Stimulated activated CD8-positive, alpha-beta memory T cell treated with anti-CD3 and anti-CD28 coated beads, Interleukin-2, amount 100 ng/mL, for 1 hour (primary cell): ENCODE measurements at places on chromosomes 5 and 9.

GRCh38 chr9:134217431-134218210, 53.3 kb upstream of the RNU6ATAC start:
- DNase-seq, result no peak

GRCh38 chr9:96651626-96652025, 3.5 kb downstream of the PRXL2C start:
- no peak for DNase-seq

DNA sequence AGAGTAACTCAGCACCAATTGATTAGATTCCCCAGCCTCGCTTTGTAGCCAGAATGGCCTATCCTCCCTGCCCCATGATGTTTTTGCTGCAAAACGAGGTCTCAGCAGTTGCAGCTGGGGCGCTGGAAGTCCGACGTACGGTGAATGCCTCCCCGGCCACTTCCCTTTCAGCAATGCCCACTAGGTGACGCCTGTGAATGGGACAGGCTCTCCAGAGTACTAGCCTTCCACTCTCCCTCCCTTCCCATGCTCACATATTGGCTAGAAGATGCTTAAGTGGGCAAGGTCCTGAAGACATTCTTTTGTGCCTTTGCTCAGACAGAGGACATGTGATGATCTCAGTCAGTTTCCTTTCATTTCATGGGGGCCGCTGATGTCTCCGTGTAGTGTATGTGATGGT, 50.8 kb downstream of the DMRT2 start:
- no peak for DNase-seq

GRCh38 chr5:147037515-147038205, 159.1 kb upstream of the PPP2R2B start:
- no peak for DNase-seq

DNA sequence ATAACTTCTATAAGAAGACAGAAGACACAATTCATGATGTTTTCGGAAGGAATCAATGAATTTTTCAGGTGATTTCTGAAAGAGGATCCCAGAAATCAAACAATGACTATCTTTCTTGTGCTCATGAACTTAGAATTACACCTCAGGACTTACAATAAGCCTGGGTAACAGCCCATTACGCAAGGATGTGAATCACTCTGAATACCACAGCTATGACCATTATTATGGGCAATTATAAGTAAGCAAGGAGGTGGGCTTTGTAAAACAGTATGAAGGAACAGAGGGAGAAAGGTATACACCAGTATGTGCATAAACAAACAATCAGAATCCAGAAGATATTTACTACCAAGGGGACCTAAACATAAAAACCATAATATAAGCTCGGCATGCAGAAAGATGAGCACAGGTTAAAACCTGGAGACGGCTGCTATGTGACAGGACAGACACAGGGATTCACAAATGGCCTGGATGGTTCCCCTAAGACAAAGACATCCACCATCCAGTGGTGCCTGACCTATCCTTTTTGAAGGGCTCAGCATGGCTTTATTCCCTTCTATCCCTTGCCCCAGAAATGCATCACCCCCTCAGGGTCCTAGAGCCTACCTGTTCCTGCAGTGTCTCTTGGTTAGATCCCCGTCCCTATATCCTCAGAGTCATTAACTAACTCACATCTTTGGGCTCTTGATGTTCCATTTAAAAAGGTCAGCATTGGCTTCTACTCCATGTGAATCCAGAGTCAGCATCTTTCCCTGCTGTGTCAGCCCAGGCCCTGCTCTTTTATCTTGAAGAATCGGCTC, 21.8 kb upstream of the PPP2CA start:
- DNase-seq, result no peak

DNA sequence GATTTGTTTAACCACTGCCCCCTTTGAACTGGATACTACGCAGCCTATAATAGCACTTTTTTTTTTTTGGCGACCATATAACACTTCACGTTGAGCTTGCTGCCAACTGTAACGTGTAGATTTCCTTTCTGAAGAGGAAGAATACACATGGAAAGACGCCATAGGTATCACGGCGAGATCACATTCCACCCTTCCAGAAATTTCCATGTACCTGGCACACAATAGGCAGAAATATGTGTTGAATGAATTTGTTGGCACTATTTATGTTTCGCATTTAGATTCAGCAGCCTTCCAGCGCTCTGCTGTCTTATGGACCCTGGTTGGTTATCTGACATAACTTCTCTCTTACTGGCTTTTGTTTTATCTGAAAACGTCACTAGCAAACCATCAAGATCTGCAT, 250.3 kb downstream of the SLIT3 start:
- DNase-seq, result no peak

DNA sequence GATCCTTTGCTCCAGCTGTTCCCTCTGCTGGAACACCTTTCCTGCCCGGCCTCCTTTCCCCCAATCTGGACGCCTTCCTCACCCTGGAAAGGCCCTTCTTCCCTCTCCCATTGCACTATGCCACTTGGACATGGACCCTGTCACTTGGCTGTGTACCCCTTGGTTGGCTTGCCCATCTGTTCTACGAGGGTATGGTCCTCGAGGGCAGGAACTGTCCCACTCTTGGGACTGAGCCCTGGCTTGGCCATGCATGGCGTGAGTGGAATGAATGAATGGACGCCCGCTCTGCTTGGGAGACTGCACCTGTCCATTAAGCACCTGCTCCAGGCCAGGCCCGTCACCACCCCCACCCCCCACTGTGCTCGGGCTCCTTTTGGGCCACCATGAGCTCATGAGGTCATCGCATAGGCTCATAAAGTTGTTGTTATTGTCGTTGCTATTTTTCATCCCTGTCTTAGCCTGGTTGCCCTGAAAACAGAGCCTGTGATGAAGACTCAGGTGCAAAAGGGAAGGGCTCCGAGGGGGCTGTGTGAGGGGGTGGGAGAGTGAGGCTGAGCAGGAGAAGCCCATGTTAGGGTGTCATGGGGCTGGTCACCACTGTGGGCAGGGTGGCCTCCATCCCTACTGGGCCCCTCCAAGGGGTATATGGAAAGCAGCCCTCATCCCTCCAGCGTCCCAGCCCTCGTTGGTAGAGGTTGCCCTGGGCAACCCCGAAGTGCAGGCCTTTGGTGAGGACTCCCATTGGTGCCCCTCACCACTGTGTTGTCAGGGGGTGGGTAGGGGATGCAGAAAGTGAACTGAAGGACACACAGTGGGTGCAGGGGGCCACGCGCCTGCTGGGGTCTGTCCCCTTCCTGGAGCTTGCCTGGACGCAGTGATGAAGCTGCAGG, 57.2 kb upstream of the IER5L start:
- DNase-seq, result no peak

DNA sequence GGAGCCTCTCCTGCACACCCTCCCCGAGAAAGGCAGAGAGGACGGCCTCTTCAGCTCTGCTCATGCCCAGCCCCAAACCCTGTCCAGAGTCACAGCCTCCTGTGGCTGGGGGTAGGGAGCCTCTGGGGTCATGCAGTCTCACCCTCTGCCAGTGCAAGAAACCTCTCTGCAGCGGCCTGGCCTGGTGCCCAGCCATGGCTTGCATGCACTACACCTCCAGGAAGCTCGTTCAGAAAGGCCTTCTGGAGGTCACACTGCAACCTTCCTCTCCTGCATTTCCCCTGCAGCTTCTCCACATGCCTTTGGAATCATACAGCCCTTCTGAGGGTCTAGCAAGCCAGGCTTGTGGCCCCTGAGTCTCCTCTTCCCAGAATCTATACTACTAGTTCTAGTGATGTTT, 17.9 kb downstream of the CSF1R start:
- no peak for DNase-seq

GRCh38 chr9:129259375-129259774, 81.3 kb upstream of the IER5L start:
- DNase-seq, result no peak

GRCh38 chr5:146051678-146052077, 53.7 kb downstream of the PLAC8L1 start:
- DNase-seq, result no peak

DNA sequence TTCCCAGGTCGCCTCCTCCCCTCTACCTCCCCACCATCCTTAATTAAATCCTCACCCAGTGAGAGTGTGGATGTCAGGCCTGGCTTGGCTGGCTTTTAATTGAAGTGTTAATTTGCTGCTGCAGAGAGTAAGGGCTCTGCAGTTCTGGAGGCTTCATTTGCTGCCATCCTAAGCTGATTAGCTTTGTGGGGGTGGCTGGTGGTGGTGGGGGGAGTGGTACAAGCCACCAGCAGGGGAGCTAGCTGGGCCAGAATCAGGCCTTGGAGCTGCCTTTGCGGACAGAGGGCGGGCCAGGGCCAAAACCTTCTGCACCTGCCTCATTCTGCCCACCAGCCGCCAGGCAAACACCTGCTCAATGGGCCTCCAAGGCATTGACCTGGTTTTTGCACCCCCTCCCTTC, 26.8 kb upstream of the TIFAB start:
- DNase-seq, result no peak

DNA sequence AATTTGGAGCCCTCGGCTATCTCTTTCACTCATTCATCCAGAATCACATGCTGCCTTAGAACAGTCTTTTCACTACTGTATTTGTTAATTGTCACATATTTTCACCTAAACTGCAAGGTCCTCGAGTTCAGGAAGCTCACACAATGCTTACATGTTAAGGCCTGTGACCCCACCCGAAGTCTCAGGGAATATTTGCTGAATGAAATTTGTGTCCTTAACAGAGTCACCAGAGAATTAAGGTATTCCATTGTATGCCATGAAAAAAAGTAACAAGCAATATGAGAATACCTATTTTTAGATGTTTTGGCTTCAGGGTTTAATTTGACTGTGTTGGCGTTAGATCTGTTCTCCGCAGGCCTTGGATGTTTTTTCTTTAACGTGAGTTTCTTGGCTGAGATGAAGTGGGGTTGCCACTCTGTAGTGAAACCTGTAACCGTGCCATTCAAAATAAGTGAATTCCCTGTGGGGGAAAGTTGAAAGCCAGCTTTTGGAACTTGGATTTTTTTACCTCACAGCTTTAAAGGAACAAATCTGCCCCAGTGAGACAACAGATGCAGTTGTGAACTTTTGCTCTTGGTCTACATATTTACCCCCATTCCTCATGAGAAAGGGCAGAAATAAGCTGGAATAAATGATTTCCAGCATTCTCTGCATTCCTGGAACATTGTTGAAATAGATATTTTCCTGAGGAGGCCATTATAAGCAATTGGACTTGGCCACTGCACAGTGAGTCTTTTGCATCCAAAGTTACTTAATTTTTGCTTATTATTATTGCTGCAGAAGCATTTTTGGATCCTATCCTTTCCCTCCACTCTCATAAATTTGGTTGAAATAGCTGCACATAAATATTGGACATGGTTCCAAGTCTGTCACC, 35.9 kb upstream of the FBP1 start:
- no peak for DNase-seq

DNA sequence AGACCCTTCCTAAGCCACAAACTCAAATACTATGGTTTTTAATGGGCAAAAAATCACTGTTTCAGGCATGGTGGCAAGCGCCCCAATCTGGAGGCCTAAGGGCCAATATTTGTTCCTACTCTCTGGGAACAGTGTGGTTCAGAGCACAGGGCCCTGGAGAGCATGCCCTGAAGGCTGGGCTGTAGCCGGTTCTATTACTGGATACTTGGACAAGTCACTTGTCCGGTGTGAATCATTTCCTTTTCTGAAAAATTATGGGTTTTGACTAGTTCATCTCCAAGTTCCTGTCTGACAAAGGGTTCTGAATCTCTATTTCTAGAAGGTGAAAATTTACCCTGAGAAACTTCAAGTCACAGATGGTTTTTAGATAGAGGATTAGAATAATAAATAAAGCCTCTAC, 75.0 kb downstream of the OTULIN start:
- no peak for DNase-seq

GRCh38 chr9:33662871-33663270, 132.5 kb upstream of the PRSS3 start:
- no peak for DNase-seq

- DNase-seq, result no peak
Observed at GRCh38 chr5:61182449-61182848, 20.2 kb upstream of the SMIM15 start.

DNA sequence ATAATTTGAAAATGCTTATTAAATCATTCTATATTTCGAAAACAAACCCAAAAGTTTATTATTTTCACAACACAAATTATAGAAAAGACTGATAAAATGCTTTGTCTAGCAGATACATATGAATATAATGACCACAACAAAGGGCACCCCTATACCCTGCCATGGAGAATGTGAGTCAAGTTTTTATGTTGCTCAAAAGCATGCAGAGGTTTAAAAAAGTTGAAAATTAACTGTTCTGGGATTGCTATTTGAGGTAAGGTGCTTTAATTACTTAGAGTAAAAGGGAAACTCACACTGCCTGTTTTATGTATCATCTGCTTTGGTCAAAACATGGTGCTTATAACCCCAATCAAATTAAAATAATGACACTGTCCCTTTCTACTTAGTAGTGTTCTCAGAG, 41.0 kb downstream of the MLANA start:
- DNase-seq, result no peak

- no peak for DNase-seq
Observed at GRCh38 chr5:173302546-173303155, 25.6 kb downstream of the STC2 start.

GRCh38 chr5:40622463-40623252, 57.1 kb upstream of the PTGER4 start:
- no peak for DNase-seq

- DNase-seq, result no peak
Observed at GRCh38 chr9:95570150-95570549, 53.4 kb upstream of the PTCH1 start.

GRCh38 chr5:162242416-162242815, 174.8 kb downstream of the GABRG2 start:
- DNase-seq, result no peak

GRCh38 chr9:79280691-79281090, 291.1 kb upstream of the TLE4 start:
- no peak for DNase-seq

DNA sequence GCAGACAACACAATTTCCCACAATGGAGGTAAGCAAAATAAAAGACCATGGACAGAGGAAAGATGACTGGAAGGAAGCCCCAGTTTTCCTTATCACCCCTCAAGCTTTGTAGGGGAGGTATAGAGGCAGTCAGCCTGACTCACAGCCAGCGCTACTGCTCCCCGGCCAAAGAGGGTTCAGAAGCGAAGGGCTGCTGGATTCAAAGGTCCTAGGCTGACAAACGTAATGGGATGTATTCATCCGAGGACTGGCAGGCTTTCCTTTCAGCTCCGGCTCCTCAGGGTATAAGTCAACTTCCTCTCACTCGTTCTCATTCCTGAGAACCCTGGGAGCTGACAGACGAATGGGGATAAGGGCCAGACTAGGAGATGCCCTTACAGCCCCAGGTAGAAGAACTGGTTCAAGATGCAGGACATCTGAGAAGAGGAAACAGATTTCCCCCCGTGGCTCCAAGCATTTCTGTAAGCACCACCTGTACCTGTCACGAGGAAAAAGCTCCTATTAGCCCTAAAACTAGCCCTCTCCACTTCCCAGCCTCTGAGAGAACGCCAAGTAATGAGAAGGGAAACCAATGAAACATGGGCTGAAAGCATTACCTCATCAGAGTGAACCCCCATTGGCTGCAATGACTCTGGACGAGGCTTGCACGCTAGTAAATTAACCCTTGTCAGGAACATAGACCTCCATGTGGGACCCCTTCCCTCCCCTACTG, 22.1 kb upstream of the FAM13B start:
- DNase-seq, result no peak

- no peak for DNase-seq
Observed at GRCh38 chr9:85332487-85332886, 409.3 kb downstream of the AGTPBP1 start.

GRCh38 chr5:175692235-175692995, 34.5 kb downstream of the HRH2 start:
- DNase-seq, result no peak

GRCh38 chr5:32848681-32849080, 137.6 kb downstream of the NPR3 start:
- DNase-seq, result no peak
